ENCODE measurements at places on chromosomes 3 and 15.
A peak's percentile ranks its signal among the peaks of the same experiment; 100 is the strongest.

DNA sequence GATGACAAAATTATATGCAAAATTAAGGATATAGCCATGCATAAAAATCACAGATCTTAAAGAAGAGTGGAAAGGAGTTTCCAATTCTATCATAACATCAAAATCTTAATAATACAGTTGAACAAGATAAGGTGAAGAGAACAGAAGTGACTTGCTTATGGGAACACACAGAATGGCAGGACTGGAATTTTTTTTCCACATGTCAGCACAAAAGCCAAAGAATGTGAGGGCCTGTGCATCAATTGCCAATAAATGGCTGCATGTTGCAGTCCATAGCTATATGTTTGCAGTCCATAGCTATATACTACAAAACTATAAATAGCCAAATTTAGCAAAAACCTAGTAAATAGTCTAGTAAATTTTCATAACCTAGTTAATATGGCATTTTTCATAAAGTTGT, 10.4 kb upstream of the MB21D2 start:
- DNase-seq, result no peak

GRCh38 chr3:38561746-38562466, 65.8 kb downstream of the EXOG start:
- no peak for DNase-seq

- DNase-seq, result no peak
Observed at GRCh38 chr15:38920966-38921365, 356.4 kb upstream of the RASGRP1 start.

DNA sequence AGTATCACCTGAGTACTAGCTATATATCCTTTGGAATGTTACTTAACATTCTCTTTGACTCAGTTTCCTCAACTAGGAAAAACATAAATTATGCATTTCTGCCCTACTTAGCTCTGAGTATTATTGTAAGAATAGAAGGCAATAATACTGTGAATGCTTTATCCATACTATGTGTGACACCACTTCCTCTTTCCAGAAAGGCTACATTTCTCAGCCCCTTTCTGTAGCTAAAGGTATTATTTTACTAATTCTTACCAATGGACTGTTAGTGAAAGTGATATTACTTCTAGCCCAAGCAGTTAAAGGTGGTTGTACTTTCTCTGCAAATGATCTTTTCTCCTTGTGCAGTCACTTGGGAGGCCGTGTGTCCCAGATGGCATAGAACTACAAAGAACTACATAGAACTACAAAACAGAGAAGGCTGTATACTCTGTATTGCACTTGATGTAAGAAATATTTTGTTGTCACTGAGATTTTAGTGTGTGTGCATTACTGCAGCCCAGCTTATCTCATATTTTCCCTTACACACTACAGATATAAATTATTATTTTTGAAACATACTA, 35.1 kb downstream of the MYH15 start:
- no peak for DNase-seq

GRCh38 chr3:49626101-49626581, 48.0 kb upstream of the APEH start:
- peak; percentile 7 for DNase-seq

DNA sequence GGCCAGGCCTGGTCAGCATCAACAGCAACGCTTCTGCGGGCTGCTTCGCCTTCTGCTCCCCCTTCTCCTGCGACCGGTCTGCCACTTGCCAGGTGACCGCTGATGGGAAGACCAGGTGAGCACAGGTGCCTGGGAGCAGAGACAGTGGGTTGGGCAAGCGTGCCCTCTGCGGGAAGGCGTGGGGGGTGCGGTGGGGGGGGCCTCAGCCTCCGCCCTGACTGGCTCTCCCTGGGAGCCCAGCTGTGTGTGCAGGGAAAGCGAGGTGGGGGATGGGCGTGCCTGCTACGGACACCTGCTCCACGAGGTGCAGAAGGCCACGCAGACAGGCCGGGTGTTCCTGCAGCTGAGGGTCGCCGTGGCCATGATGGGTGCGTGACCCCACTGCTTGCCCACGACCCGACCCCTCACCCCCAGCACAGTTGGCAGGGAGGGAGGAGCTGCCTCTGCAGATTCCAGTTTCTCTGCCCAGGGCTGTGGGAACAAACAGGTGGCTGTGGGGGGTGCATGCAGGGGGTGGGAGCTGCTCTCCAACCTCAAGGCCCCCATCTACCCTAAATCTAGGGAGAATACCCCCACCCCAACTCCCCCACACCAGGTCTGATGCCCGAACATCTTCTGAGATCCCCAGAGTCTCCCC, 8.8 kb downstream of the STAB1 start:
- DNase-seq, result no peak

GRCh38 chr3:72257203-72257602, 472.3 kb upstream of the PROK2 start:
- DNase-seq, result no peak

GRCh38 chr3:48595526-48596121, 495 bp upstream of the COL7A1 start:
- no peak for DNase-seq

DNA sequence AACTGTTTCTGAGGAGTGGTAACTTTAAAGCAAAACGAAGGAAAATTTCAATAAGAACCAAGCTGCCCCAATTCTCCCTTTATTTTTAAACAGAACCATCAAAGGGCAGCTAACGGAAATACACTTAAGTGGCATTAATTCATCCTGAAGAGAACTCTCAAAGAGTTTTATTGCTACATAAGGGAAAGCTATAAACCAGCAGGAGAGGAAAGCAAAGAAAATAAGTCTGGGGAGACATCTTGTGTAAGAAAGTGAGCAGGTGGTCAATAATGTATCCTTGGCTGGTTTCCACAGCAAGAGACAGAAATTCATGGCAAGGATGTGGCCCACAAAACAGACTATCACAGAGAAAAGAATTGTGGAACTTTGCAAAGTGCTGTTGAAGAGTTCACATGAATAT, 40.0 kb upstream of the CMSS1 start:
- no peak for DNase-seq

DNA sequence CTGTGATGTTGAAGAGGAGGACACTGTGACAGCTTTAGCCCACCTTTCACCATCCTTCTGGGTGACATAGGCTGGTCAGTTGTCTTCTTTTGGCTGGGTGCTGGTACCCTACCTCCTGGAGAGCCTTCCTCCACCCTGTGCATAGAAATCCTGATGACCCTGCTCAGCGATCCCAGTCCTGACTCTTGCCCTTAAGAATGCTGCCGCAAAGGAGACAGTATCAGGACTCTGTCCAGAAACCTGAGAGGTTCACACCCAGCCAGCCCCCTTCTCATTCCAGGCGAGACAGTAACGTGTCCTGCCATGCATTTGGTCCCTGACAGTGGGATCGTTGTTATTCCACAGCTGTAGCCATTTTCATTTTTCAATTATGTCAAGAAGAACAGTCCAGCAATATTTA, 312.8 kb upstream of the CHRM5 start:
- no peak for DNase-seq

GRCh38 chr15:69855258-69856000, 242.3 kb downstream of the TLE3 start:
- no peak for DNase-seq

DNA sequence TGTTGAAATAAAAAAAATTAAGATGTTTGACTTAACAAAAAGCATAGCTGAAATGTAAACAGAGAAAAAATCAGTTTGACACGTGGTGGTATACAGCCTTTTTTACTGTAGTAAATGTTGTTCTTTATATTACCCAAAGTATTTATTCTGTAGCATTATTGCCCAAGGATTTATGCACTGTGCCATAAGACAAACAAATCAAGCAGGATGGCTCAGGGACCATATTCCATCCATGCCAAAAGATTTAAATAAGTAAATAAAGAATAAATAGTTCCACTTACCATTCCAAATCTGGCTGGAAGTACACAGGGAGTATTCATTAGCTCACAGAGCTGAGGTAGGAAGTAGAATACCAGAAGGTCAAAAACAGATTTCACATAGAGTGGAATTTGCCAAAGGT, 666.7 kb upstream of the CADM2 start:
- no peak for DNase-seq

DNA sequence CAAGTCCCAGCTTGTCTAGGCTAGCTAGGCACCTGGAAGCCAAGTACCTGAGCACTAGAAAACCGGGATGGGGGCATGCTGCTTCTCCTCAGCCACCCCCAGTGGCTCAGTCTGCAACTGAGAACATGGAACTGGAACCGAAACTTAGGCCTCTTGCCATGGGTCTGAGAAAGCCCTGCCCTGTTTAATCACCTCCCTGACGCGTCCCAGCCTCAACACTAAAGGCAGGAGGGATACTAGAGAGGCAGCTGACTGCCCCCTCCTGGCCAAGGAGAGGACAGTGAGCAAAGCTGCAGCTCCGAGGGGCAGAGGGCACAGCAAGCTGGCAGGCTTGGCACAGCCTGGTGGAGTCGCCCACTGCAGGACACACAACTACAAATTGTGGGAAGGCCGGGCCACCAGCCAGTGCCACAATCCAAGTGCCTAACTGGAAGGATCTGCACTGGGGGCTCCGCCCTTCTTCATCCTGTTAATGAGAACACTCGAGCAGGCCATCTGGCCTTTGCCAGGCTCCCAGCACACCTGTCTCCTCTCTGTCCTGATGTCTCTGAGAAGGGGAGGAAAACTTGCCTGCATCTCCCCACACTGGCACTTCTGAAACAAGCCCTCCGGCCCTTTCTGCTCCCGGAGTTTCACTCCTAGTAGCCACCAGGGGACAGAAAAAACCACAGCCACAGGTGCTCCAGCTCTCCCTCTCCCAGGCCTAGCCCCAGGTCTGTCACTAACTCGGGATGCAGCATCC, 53.7 kb downstream of the BDH1 start:
- peak; percentile 45 for DNase-seq

DNA sequence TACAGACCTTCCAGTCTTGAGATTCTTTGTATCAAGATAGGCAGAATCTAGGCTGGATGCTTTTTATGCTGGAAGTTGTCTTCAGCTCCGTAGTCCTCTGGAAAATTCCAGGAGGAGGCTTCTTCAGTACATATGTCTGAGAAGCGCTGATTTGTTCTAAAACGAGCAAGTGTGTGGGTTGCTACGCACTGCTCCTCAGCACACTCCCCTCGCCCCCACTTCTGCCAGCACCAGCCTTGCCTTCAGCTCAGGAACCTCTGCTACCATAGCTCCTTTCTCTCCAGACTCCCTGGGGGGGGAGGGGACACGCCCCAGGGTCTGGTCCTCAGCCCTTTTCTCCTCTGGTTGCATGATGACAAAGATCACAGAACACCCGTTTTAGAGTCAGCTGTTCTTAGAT, 75.5 kb upstream of the TRA2B start:
- DNase-seq, result no peak

GRCh38 chr15:67920524-67921240, 80.8 kb upstream of the RNU6-1 start:
- no peak for DNase-seq

DNA sequence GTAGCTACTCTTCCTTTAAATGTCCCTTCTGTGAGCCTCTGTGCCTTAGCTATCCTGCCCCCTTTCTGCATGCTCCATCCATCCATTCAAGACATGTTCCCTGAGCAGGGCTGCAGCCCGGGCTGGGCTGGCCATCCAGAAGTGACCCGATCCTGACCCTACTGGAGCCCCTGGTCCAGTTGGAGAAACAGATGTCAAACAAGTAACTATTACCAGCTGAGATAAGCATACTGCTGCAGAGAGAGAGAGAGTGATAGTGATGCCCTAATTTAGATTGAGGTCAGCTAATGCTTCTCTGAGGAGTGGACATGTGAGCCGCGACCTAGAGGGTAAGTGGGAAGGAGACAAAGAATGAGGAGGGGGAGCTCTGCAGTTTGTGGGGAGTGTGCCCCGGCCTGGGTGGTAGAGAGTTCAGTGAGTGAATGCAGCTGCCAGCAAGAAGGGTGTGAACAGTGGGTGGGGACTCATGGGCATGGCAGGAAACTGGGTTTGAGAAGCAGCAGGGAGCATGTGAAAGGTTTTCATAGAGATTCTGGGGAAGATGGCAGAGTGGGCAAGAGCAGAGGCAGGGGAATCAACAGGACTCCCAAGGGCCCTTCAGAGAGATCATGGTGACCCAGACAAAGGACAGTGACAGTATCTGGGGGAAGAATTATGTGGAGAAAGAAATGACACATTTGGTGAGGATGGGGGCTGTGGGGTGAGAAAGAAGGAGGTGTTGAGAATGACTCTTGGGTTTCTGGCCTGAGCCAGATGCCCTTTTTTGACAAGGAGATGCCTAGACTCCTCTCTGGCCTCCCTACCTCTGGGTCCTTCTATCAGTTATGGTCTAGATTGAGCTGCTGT, 44.9 kb downstream of the CHCHD6 start:
- DNase-seq, result no peak

DNA sequence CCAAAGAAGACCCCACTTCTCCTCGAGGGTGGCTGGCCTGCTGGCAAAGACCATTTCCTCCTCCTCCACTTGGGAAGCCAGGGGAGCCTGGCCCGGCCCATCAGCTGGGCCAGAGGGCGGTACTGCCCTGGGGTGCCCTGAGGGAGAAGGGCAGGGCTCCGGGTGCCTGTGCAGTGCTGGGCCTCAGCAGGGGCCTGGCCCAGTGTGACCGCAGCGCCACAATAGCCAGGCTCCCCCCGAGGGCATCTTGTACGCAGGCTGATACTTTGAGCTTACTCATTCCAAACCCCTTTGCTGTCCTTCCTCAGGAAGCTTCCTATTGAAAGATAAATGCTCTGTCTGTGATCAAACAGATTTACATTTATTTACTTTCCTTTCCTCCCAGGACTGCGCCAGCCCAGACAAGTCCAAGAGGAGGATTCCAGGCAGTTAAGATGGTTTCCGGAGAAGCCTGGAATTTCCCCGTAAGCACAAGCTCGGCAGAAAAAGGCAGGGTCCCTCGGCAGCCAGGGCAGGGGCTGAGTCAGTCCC, 240.1 kb downstream of the XXYLT1 start:
- no peak for DNase-seq

- DNase-seq, result no peak
Observed at GRCh38 chr3:26193558-26193957, 403.7 kb downstream of the OXSM start.

GRCh38 chr3:4067893-4068292, 235.3 kb upstream of the SETMAR start:
- DNase-seq, result no peak

- no peak for DNase-seq
Observed at GRCh38 chr3:181716966-181717365, 5.2 kb downstream of the SOX2 start.

GRCh38 chr3:160128056-160128455, 97.2 kb upstream of the C3orf80 start:
- DNase-seq, result no peak

DNA sequence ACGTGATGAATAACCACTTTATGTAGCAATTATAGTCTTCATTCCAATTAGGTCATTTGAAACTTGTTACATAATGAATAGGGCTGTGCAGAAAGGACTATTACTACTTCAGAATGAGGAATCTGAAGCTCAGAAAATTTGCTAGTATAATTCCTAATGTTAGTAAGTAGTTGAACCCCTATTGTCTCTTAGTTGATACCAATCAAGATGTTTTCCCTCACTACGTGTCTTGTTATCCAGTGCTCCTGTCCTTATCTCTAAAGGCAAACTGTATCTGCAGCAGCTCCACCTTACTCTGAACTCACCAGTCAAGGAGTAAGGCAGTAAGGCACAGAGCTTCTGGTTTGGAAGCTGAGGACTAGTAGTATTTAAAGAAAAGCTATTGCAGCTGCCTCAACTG, 32.0 kb downstream of the RAB11A start:
- DNase-seq, result no peak
